ACHN (cell line): ENCODE measurements at places on chromosomes 12 and 14.

DNA sequence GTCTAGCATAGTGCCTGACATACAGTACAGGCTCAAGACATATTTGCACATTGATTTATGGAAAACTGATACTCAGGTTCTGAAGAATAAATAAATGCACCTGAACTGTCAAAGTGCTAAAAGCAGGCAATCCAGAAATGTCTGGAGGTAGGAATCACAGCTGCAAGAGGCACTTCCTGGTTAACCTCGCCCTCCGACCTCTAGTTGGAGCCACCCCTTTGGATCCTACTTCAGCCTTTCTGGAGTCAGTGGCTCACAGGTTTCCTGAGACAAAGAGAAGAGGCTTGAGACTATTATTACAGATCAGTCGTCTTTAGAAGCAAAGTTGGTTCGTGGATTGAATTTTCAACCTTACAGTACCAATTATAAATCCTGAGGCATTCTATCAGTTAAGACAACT, 13.0 kb downstream of the TCP11L2 start:
- no peak for DNase-seq

GRCh38 chr14:38201137-38201828, 6.4 kb upstream of the SSTR1 start:
- no peak for DNase-seq

- peak; percentile 28 for DNase-seq
Observed at GRCh38 chr14:91140672-91141071, 26.8 kb downstream of the DGLUCY start.

GRCh38 chr14:38078393-38078792, 129.3 kb upstream of the SSTR1 start:
- no peak for DNase-seq

DNA sequence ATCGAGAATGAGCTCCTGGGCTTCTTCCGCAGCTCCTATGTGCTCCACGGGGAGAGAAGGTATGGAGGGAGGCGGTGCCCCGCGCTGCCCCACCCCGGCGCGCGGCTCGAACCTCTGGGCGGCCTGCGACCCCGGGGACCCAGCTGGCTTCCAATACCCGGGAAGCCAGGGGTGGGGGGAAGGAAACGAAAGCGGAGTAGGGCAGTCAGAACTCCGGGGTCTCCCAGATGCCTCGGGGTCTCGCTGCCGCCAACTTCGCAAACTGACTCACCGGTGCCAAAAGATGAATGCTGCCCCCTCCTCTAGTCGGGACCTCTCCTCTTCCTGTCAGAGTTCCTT, 1.3 kb downstream of the TRHDE start:
- no peak for DNase-seq

- no peak for DNase-seq
Observed at GRCh38 chr12:116318576-116319232, 41.2 kb upstream of the MED13L start.

DNA sequence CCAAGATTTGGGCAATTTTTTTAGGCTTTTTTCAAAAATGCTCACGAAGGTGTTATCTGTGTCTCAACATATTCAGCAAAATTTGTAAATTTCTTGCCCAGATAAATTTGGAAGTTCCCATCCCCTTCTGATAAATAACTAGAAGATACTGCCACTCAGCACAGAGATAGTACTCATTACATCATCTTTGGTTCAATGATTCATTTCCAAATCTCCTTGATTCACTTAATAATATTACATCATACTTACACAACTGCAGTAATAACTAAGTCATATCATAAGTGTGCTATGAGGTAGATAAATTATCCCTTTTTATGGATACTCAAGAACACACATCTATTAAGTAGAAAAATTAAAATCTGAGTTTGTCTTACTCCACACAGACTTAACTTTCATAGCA, 89.4 kb downstream of the RPAP3 start:
- DNase-seq = no peak

DNA sequence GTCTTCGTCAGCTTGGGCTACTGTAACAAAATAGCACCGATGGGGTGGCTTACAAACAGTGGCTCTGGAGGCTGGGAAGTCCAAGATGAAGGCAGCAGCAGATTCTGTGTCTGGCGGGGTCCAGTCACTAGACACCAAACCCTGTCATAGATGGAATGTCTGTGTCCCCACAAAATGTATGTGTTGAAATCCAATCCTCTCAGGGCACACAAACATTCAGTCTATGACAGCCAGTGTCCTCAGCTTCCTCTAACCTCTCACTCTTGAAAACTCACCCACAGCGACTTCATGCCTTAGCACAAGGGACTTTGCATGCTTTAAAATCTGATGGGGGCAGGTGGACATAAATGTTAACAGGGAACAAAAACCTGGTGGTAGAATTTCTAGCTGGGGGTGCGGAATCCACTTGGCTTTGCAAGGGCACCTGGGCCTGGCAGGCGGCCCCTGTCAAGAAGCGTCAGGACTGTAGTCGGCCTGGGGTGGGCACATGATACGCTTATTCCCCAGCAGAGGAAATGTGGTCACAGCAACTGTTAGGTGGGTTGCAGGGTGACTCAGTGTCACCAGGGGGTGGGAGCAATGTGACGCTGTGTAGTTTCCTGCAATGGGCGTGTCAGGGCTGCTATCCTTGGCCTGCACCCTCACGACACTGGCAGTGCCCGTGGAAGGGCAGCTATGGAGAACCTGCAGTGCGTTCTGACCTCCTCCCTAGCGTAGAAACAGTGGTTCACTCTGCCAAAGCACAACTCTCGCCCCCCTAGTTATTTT, 17.7 kb downstream of the RIN3 start:
- DNase-seq = no peak

- peak; percentile 86 for DNase-seq
Observed at GRCh38 chr12:16955083-16955657, 349.2 kb upstream of the LMO3 start.

DNA sequence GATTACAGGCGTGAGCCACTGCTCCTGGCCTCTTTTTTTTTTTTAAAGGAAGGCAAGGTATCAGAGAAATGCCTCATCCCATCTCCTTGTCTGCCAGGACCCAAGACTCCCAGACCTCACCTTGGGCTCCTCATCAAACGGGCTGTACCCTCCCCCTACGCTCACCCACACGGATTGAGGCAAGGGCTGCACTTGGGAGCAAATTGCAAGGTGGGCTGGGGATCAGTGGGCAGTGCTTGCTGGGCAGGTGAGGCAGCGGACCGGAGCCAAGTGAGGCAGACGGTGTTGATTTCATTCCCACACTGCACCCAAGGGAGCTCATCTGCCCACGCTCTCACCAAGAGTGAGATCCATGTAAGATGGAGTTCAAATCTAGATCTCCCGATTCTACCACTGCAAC, 41.0 kb upstream of the DICER1 start:
- no peak for DNase-seq

- peak; percentile 14 for DNase-seq
Observed at GRCh38 chr14:97281741-97282140, 484.6 kb downstream of the VRK1 start.

DNA sequence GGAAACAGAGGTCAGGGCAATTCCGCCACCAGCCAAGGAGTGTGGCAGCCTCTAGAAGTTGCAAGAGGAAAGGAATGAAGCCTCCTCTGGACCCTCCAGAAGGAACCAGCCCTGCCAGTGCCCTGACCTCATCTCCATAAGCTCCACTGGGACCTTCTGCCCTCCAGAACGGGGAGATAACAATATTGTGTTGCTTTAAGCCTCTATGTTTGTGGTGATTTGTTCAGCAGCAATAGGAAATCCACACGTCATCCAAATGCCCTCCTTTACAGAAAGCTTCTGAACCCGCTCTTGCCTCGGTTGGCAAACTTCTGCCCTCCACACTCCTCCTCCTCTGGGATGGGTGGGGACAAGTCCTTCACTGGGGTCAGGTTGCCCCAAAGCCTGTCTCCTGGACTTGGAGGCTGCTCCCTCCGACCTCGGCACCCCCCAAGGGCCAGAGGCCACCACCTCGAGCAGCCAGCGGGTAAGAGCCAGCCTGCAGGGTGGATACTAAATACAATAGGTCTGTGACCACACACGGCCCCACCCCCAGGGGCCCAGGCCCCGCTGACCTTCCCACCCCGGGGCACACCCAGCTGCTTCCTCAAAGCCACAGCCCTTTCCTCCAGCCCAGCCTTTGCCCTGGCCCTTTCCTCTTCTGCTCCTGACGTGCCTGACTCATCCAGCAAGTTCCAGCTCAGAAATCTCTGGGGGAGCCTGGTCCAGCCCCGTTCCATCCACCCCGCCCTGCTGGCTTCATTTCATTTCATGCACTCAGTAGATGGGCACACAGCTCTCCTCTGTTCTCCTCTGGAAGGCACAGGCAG, 58.7 kb upstream of the NCOR2 start:
- peak; percentile 68 for DNase-seq

GRCh38 chr14:32330351-32331111, 1.4 kb downstream of the AKAP6 start:
- no peak for DNase-seq

DNA sequence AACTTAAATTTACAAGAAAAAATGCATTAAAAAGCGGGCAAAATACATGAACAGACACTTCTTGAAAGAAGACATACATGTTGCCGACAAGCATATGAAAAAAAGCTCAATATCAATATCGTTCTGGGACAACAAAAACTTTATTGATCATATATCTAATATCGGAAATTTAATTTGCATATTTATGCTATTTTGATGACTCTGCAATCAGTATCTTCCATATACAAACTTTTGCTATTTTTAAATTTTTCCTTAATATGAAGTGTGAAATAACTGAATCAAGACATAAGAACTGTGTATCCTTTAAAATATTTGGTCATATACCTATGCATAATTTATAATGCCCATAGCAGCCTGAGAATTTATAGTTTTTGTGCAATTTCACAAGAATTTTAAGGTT, 224.6 kb downstream of the ALX1 start:
- DNase-seq = no peak

DNA sequence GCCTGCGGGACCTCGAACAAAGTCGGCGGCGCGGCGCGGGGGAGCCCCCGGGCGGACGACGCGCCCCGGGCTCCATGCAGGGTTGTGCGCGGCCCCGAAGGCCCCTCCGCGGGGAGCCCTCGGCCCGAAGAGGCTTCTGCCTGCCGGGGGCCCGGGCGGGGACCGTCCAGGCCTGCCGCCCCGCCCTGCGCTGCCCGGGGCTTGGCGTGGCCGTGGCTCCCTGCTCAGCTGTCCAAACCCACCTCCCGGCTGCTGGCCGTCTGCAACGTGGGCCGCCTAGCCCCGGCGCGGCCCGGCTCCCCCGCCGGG, 670 bp downstream of the DYRK2 start:
- DNase-seq = no peak

DNA sequence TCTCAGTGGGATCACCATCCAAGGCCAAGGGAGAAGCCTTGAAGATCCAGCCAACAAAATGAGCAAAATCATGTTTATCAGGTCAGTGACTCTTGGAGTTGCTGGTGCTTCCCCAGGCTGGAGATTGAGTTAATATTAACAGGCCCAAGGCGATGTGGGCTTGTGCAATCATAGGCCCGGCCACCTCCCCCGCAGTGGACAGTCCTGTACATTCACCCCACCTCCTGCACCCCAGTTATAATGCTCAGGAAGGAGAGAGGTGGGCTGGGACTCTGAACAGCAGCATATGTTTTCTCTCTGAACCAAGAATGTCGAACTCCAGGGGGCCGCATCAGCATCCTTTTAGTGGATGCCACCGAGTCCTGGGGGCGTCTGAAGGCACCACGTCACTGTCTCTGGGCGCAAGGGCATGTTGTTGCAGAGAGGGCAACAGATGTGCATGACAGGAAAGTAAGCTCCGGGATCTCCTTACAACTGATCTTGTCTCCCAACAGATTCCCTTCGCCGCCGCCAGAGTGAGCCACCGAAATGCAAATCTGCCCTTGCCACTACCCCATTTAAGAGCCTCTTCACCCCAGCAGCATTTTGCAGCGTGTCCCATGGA, 32.2 kb upstream of the SERPINA6 start:
- peak; percentile 73 for DNase-seq

GRCh38 chr14:61222388-61222787, 58.8 kb downstream of the TMEM30B start:
- no peak for DNase-seq
